ENCODE measurements at places on chromosomes 11 and 22. TPM values are rescaled to one million over a fixed set of nuclear protein-coding genes. Genes with fewer than 3 reads are reported as not detected.
A peak's percentile ranks its signal among the peaks of the same experiment; 100 is the strongest.

SPTY2D1 gene
- total RNA-seq = 17.7 TPM

DNA sequence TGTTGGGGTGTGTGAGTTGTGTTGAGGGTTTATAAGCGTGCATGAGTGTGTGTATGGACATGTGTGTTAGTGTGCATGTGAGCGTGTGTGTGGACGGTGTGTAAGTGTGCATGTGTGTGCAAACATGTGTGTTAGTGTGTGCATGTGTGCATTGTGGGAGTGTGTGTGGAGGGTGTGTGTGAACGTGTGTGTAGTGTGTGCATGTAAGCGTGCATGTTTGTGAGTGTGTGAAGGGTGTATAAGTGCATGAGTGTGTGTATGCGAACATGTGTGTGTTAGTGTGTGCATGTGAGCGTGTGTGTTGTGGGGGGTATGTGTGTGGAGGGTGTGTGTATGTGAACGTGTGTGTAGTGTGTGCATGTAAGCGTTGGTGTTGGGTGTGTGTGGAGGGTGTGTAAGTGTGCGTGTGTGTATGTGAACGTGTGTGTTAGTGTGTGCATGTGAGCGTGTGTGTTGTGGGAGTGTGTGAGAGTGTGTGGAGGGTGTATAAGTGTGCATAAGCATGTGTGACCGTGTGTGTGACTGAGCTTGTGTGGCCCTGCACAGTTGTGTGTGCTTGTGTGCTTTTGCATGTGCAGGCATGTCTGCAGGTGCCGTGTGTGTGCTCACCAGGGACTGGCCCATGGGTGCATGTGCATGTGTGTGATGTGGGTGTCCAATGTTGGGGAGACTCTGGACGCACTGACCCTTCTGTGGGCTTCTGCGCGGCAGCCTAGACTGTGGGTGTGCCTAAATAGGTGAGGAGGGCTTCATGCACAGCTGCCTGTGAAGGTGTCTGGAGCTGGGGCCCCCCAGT lies 866.2 kb downstream of the TBC1D22A start:
- no peak for DNase-seq

DNA sequence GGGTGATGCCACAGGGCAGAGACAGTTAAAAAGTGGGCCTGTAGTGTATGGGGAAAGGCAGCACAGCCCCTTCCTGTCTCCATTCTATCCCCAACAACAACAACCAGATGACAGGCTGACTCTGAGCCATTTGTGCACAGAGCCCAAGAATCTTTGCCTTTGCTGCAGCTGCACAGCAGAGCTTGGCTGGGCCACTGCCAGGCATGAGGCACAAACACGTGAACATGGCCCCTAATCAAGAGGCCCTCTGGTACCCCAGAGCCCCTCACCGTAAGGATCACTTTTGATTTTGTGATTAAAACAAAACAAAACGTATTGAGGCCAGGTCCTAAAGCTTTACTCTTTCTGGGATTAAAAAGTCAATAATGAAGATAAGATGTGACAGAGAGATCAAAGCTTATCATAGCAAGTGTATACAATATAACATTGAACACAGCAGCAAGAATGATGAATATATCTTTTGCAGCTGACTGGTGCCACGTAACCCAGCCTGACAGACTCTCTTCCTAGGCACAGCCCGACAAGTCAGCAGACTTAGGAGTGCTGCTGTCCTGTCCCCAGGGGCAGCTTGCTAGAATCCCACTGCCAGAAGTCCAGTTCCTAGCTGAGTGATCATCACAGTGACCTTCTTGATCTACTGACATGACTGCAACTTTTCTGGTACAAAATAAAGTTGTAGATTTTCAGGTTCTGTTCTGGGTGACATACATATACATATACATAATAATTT lies 117.8 kb downstream of the SERGEF start:
- DNase-seq = no peak

- DNase-seq = no peak
Observed at GRCh38 chr22:19178065-19178656, 375 bp downstream of the SLC25A1 start.

MMP8 gene
- not detected for total RNA-seq

- DNase-seq = peak; percentile 63
Observed at GRCh38 chr11:69939551-69940245, 120.5 kb upstream of the FGF3 start.

GRCh38 chr22:33920197-33920540 lies at the start of gene LARGE1:
LARGE1 (minus strand) TSS chr22:33920476.
- peak; percentile 53 for DNase-seq

DNA sequence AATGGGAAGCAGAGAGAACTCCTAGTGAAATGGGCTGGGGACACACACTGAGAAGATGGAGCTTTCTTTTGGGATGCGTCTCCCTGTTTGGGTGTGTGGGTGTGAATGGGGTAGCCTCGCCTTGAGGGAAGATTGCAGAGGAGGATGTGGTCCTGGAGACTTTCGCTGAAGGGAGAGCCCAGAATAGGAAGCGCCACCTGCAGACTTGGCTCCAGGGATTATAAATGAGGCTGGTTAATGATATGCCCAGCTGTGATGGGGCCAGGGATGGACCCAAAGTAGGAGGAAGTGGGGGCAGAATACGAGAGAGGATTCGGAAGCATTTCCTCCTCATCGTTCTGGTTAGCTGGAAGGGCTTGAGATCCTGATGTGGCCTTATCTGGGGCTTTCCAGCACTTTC lies 13.7 kb downstream of the RELT start:
- DNase-seq = no peak

DNA sequence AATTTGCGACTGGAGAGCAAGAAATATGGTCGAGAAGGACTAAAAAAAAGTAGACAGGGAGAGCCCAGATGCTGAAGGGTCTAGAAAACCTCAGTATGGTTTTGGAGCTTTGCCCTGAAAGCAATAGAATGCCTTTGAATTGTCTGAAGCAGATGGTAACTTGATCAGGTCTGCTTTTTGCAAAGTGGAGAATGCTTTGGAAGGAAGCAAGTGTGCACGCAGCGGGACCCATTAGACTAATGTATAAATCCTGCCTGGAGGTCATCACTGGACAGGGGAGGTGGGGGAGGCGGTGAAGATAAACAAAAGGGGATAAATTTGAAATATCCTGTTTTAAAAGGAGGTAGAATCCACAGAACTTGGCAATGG lies 757 bp upstream of the HINFP start:
- DNase-seq = no peak

DNA sequence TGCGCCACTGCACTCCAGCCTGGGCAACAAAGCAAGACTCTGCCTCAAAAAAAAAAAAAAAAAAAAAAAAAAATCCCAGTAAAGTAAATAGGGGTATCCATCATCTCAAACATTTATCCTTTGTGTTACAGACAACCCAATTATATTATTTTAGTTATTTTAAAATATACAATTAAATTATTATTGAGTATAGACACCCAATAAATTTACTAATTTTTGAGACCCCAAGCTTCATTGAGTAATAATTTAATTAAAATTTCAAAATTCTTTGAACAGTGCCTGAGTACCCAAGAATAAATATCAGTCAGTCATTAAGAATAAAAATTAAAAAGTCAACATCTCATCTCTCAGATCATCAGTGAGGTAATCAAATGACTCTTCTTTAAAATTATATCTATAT lies at the start of gene OR52N4:
TSS of gene OR52N4 (plus strand) at position 301 of the 400 bp plus-strand sequence. CDS start 498 bp downstream, outside the sequence.
- no peak for DNase-seq

TAGLN gene
- total RNA-seq = 1,521 TPM

DNA sequence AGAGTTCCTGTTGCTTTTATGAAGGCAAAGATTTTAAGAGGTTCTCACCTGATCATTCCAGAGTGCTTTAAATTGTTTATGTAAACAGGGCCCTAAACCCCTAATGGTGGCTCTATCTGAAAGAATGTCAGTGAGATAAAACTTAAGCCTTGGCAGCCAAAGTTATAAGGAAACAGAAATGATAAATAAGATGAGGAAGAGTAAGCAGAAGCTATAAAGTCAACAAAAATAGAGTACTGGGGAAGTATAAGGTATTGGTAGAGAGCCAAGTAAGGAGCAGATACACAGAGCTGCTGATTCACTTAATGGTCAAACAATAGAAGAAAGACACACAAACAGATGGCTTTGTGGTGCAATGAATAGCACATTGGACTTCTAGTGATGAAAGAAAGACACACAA lies 37.9 kb downstream of the TMPRSS5 start:
- DNase-seq = no peak

DNA sequence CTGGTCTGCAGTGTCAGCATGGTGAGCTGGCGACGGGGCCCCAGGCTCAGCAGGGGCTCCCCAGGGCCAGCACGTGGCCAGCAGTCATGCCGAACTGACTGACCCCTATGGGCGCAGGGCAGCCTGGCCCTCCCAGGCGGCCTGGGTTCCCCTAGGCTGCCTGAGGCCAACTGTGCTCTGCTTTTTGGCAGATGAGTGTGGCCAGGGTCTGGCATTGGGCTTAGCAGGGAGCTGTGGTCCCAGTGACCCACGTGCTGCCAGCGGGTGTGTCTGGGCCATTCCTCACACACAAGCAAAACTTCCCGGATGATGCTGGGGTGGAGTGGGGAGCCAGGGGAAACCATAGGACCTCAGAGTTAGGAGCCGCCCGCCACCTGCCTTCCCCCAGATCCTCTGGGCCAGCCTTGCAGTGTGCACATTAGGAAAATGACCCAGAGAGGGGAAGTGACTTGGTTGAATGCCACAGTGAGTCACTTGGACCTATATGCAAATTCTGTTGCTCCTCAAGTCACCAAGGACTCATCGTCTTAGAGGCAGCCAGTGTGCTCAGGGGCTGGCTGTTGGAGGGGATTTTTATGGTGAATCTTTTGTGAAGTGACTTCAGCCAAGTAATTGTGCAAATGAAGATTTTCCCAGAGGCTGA lies 6.5 kb downstream of the ADORA2A start:
- DNase-seq = no peak

GRCh38 chr11:8354622-8355415 lies 91.1 kb upstream of the LMO1 start:
- no peak for DNase-seq

DNA sequence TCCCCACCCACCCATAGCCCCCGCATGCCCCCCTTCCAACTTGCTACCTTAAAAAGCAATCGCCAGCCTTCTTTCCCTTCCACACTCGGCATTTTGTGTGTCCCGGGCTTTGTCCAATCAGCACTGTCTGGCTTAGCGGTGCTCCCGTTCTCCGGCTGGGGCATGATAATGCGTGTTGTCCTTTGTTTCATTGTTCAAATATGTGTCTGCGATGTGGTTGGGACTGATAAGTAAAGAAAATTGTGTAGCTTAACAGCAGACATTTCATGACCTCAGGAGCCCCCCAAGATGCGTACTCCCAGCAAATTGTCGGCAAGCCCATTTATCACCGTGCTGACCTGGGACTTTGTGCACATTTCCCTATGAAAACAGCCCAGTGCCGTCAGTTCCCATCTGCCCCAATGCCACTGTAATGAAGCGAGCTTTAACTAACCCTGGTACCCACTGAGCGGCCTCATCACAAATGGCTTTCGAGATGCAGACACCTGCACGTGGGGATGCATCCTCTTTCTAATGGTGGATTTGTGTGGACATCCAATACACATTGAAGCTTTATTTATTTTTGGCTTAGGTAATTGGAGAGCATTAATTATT lies 167.0 kb upstream of the E2F8 start:
- DNase-seq = no peak

DNA sequence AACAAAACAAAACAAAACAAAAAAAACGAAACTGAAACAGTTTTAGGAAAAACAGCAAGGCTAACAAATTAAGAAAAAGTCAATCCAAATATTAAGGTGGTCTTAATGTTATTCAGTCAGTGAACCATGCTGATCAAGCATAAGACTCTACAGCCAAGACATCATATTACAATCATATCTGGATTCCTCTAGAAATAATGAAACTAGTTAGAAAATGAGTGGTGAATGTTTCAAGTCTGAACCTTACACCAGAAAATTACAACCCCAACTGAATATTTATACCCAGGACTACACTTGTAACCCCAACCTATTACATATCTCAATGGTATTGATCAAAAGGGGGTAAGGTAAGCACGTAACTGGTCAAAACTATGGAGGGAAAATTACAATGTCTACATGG lies 48.8 kb downstream of the ACAT1 start:
- DNase-seq = no peak

PCNX3 gene
- total RNA-seq = 57.6 TPM

GRCh38 chr22:28329186-28330073 lies 350.2 kb downstream of the TTC28 start:
- DNase-seq = no peak

DNA sequence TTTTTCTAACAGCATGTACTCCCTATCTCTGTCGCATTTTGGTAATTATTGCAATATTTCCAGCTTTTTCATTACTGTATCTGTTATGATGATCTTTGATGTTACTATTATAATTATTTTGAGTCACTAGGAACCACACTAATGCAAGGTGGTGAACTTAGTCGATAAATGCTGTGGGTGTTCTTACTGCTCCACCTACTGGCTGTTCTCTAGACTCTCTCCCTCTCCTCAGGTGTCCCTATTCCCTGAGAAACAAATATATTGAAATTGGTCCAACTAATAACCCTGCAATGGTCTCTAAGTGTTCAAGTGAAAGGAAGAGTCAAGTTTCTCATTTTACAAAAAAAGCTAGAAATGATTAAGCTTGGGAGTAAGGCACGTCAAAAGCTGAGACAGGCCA lies 10.5 kb downstream of the ARL14EP start:
- no peak for DNase-seq

KCNQ1OT1 gene
- total RNA-seq = 5.0 TPM

- no peak for DNase-seq
Observed at GRCh38 chr11:111465400-111465799, 46.8 kb downstream of the BTG4 start.

DNA sequence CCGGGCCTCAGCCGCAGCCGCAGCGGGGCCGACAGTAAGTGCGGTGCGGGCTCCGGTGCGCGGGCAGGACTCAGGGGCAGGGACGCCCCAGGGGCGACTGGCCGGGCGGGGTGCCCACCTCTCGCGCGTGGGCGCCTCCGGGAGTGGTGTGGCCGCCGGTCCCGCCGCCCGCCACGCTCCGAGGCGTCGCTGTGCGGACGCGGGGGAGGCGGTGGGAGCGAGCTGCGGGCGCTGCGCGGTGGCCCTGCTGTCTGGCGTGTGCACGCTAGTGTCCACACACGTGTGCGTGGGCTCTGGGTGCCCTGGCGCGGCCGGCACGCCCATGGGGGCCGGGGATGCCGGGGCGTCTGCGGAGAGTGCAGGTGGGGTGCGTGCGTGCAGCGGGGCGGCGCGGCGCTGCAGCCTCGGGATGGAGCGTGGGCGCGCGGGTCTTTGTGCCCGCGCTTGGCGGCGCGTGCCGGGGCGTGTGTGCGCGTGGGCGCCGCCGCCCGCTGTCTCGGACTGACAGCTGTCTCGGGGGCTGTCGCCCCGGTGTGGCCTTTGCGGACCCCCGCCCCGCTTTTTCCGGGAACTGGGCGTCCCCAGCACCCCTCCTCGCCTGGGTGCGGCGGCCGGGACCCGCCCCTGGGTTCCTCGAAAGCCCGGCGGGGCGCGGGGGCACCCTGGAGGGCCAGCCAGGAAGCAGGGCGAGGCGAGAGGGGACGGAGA lies 804 bp downstream of the KCNK4 start:
- no peak for DNase-seq

GRCh38 chr22:48740731-48741405 lies 1086.8 kb downstream of the BRD1 start:
- no peak for DNase-seq

DNA sequence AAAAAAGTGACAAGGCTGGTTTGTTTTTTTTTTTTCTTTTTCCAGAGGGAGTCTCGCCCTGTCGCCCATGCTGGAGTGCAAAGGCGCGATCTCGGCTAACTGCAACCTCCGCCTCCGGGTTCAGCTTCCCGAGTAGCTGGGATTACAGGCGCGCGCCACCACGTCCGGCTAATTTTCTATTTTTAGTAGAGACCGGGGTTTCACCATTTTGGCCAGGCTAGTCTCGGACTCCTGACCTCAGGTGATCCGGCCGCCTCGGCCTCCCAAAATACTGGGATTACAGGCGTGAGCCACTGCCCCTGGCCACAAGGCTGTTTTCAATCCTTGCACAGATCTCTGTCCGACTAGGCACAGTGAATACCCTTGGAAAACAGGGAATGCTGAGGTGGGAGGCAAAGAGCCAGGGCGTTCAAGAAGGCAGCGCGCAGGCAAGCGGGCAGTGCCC lies 566 bp downstream of the ATP6V1E1 start:
- DNase-seq = no peak
